ENCODE measurements at places on chromosomes 1 and 21.

GRCh38 chr21:39003982-39004633 lies 179.1 kb downstream of the PSMG1 start:
- no peak for DNase-seq

- peak; percentile 97 for DNase-seq
Observed at GRCh38 chr1:109075531-109076490, at the start of gene TAF13. Gene TAF13 (minus strand): TSS chr1:109076003. CDS start chr1:109075947, 56 bp downstream.

GRCh38 chr1:230578616-230579015 lies 63.7 kb upstream of the COG2 start:
- DNase-seq: no peak

GRCh38 chr1:183200451-183200850 lies 14.4 kb downstream of the LAMC2 start:
- DNase-seq: no peak

- DNase-seq: no peak
Observed at GRCh38 chr21:33973268-33973667, 57.7 kb upstream of the ATP5PO start.

- no peak for DNase-seq
Observed at GRCh38 chr1:211959680-211960079, 75.7 kb downstream of the INTS7 start.

DNA sequence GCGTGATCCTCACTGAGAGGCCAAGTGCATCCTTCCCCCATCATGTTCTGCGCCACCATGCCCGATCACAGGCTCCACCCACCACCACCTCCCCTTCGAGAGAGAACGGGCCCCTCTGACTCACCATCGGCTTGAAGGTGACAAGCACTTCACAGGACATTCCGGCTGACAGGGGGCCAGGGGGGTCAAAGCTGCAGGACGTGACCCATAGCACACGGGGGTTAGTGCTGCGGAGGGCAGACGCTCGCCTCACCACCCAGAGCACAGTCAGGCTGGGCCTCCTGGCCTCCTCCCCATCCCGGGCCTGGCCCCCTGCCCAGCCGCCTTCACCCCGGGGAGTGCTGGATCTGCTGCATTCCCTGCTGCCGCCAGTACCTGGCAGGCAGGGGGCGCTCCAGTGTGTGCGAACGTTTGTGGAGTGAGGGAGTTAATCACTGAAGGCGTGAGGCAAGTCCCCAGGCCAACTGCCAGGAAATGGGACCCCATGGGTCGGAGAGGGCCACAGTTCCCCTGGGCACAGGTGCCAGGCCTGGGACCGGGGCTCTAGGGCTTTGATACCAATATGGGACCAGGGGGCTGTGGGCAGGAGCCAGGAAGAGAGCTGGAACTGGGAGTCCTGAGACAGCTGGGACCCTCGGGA lies 40.9 kb upstream of the TMEM52 start:
- DNase-seq: no peak

DNA sequence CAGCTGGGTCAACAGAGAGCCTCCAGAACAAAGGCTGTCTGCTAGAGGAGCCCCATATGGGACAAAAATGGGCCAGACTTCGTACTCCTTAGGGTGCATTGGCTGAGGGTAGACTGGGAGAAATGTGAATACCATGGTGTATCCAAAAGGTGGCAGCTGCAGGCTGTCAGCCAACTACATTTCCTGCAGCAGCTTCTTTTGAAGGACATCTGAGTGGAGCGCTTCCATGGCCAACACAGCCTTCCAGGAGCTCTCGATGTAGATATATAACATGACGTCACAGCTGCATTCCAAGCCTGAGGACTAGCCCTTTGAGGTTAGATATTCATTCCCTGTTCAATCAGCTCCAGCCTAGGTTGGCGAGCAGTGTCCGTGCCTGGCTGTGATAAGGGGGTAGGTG lies 107.7 kb downstream of the MAB21L3 start:
- no peak for DNase-seq

DNA sequence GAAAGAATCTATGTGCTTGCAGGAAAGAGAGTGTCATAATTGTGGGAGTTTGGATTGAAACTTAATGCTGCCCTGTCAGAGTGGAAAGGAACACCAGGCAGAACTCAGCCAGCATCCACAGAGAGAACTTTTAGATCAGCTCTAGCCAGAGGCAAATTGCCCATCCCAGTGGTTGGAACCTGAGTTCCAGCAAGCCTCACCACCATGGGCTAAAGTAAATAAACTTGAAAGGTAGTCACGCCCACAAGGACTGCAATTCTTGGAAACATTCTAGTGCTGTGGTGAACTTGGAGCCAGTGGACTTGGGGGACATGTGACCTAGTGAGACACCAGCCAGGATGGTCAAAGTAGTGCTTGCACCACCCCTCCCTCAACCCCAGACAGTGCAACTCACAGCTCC lies 571.6 kb downstream of the LRRIQ3 start:
- DNase-seq: no peak

All from coronary artery (tissue), 2 donors.